ENCODE measurements at places on chromosomes 7 and 10. TPM values are rescaled to one million over a fixed set of nuclear protein-coding genes. Genes with fewer than 3 reads are reported as not detected.
A peak's percentile ranks its signal among the peaks of the same experiment; 100 is the strongest.

The SLC26A5 gene
- total RNA-seq, result 0.35 TPM

GRCh38 chr7:38881015-38881414 is 28.0 kb downstream of the VPS41 start:
- no peak overlapping the region for H3K4me3 ChIP-seq
- no peak overlapping the region for H3K27ac ChIP-seq
- H3K27me3 ChIP-seq, result no peaks in the 10 kb centered on the region

DNA sequence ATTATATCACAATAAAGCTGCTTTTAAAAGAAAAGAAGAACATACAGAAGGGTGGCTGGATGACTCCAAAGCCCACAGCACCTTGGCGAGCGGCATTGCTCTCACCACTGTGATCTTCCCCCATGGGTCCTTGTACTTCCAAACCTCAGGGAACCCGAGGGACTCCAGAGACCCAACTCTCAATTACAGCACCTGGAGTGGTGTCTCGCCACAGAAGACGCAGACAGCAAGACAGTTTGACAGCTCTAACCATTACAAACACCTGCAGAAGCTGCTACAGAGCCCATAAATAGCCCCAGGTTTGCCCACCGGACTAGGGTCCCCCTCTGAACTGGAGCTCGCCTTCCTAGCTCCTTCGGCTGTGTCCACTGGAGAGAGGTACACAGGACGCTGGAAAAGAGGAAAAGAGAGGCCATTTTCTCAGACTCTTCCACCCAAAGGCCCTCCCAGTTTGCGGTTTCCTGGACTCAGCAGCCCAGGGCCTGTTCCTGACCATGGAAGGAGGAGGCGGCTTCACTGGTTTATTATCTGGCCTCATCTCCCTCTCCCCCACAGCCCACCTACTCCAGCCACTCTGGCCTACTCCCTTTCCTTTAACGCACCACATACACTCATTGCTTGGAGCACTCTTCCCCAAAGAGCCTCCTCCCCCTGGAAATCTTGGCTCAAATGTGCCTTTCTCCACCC is 1.9 kb downstream of the PIK3AP1 start:
- H3K27me3 ChIP-seq, result no peaks in the 10 kb centered on the region
- H3K4me3 ChIP-seq, result no peak overlapping the region
- H3K4me1 ChIP-seq, result no peaks in the 10 kb centered on the region
- no peaks in the 10 kb centered on the region for H3K36me3 ChIP-seq

DNA sequence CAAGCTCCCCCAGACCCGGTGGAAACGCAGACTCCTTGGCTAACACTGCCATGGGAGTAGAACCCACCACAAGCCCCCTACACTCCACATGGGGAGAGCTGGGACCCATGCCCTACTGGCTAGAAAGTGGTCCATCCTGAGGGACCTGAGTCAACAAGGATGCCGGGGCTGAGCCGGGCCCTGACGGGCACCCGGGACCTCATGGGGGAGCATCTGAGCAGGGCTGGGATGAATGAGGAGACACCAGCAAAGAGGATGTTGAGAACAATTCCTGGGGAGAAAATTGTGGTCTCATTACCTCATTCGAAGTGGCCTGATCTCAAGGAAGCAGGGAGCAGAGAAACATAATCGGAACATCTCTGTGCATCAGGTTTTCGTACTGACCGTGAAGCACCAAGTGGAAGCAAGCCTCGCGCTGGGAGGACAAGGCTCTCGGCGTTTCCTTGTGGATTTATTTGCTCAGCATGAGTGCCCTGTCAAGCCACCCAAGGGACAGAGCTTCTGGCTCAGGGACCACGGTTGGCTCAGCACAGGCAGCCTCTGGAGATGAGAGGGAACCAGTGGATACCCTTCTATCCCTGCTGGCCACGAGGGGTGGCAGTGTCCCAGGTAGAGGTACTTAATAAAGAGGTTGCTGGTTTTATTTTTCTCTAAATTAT is 132.2 kb upstream of the FAM20C start:
- H3K27ac ChIP-seq, result no peak overlapping the region
- H3K36me3 ChIP-seq, result no peaks in the 10 kb centered on the region
- no peaks in the 10 kb centered on the region for H3K4me1 ChIP-seq

DNA sequence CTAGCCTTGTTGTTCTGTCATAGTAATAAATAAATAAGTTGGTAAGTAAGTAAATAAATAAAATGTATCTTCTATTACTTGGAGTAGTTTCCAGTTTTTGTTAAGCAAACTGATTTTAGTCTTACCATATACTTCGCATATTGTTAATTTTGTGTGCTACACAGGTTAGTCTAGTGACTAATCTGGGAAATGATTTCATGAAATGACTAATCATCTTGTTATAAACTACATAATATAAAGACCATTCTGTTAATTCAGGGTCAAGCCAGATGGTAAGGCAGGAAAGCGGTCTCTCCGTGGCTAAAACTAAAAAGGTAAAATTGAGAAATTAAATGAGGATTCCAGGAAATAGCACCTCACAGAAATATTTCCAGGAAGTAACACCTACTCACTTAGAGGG is 58.5 kb upstream of the FOXP2 start:
- H3K36me3 ChIP-seq, result no peaks in the 10 kb centered on the region
- no peaks in the 10 kb centered on the region for H3K4me1 ChIP-seq
- no peak for DNase-seq
- no peak overlapping the region for H3K4me3 ChIP-seq
- no peaks in the 10 kb centered on the region for H3K27me3 ChIP-seq

- H3K27me3 ChIP-seq, result no peaks in the 10 kb centered on the region
- H3K4me3 ChIP-seq, result no peak overlapping the region
- H3K4me1 ChIP-seq, result no peaks in the 10 kb centered on the region
- DNase-seq, result peak; percentile 52
- no peaks in the 10 kb centered on the region for H3K36me3 ChIP-seq
Observed at GRCh38 chr10:34641147-34641912, 173.8 kb downstream of the PARD3 start.

- no peaks in the 10 kb centered on the region for H3K36me3 ChIP-seq
- H3K27me3 ChIP-seq, result no peaks in the 10 kb centered on the region
- no peaks in the 10 kb centered on the region for H3K4me1 ChIP-seq
- no peak overlapping the region for H3K27ac ChIP-seq
- no peak for DNase-seq
- no peak overlapping the region for H3K4me3 ChIP-seq
Observed at GRCh38 chr10:108338146-108338545, 1173.6 kb upstream of the SORCS1 start.

The NME8 gene
- 1.9 TPM for total RNA-seq

DNA sequence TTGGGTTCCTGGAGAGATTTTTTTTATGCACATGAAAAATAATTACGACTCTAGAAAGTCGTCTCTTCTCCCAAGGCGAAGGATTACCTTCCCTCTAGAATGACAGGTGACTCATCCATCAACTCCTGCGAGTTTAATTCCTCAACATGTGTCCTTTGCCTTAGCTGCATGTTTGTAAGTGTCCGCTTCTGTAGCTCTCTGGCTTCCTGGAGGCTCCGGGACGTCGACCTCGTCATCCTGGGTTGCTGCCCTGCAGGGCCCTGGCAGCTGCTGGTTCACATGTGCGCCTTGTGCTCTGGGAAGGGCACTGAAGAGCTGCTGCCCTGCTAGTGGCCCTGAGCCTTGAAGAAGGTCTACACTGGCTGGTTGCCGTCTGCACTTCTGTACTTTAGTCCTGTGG is 210.2 kb downstream of the MLLT10 start:
- no peaks in the 10 kb centered on the region for H3K27me3 ChIP-seq
- DNase-seq, result no peak
- no peak overlapping the region for H3K4me3 ChIP-seq
- H3K36me3 ChIP-seq, result peaks cover 76% of the 10 kb centered on the region
- peaks cover 3% of the 10 kb centered on the region for H3K4me1 ChIP-seq
- no peak overlapping the region for H3K27ac ChIP-seq

The ADO gene
- total RNA-seq, result 30.1 TPM

- no peaks in the 10 kb centered on the region for H3K36me3 ChIP-seq
- no peak overlapping the region for H3K27ac ChIP-seq
- H3K4me1 ChIP-seq, result no peaks in the 10 kb centered on the region
Observed at GRCh38 chr10:97539523-97540200, 32.9 kb upstream of the ANKRD2 start.

DNA sequence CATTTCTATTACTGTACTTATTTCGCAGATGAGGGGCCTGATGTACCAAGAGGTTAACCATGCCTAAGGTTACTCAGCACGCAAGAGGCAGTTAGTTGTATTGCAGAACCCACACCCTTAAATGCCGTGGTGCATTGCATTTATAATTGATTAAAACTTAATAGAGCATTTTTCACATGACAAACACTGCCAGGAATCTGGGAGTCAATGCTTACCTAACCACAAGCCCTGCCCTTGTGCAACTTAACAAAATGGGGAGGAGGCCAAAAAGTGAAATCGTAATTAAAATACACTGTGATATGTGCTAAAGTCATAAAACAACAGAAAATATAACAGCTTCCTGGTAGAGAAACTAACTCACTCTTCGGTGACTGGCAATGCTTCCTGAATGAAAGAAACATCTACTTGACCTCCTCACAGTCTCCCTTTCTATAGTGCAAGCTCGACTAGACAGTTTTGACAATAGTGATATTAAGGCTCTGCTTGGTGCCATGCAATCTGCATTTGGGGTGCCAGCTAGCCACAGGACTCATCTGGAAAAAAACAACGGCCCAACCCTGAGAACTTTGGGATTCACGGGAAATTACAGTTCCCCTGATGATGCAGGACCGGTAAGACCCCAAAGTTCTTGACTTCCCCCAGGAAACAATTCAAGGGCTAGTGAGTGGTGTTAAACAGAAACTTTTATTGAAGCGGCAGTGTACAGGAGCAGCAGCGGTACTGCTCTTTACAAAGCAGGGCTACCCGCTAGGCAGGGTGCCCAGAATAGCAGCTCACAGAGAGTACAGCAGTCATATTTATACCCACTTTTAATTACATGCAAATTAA is 612.4 kb downstream of the TNS3 start:
- DNase-seq, result no peak
- H3K27me3 ChIP-seq, result no peaks in the 10 kb centered on the region
- H3K27ac ChIP-seq, result no peak overlapping the region

DNA sequence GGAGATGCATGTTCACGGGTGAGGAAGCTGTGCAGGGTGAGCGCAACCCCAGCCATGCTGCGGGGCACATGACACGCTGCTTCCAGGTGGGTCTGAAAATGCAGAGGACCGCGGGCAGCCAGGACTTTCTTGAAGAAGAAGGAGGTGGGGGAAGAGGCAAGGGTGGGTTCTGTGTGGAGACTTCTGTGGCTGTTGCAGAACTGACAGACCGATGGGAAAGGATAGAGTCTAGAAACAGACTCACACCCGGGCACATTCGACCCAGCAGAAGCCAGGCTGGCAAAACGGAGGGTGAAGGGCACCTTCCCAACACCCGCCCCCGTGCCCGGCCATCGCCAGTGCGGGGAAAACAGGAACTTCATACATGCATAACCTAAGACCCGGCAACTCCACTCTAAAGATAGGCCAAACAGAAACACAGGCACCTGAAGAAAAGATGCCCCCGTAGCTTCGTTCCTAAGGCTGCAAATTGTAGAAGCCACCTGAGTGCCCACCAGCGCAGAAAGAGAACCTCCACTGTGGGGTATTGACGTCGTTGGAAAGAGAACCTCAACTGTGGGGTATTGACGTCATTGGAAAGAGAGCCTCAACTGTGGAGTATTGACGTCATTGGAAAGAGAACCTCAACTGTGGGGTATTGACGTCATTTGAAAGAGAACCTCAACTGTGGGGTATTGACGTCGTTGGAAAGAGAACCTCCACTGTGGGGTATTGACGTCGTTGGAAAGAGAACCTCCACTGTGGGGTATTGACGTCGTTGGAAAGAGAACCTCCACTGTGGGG is 4.8 kb upstream of the KNDC1 start:
- no peak overlapping the region for H3K4me3 ChIP-seq
- DNase-seq, result peak; percentile 38
- no peaks in the 10 kb centered on the region for H3K27me3 ChIP-seq
- H3K4me1 ChIP-seq, result peaks cover 6% of the 10 kb centered on the region
- H3K27ac ChIP-seq, result no peak overlapping the region
- H3K36me3 ChIP-seq, result no peaks in the 10 kb centered on the region

- no peak overlapping the region for H3K27ac ChIP-seq
- DNase-seq, result no peak
- peaks cover 5% of the 10 kb centered on the region for H3K36me3 ChIP-seq
- H3K4me1 ChIP-seq, result no peaks in the 10 kb centered on the region
Observed at GRCh38 chr10:13775786-13776775, 189.3 kb downstream of the PRPF18 start.

- H3K27me3 ChIP-seq, result no peaks in the 10 kb centered on the region
- no peak for DNase-seq
- no peak overlapping the region for H3K27ac ChIP-seq
- H3K4me3 ChIP-seq, result no peak overlapping the region
- peaks cover 7% of the 10 kb centered on the region for H3K4me1 ChIP-seq
Observed at GRCh38 chr7:50718876-50719275, 63.8 kb downstream of the GRB10 start.

The PON1 gene
- 0.48 TPM for total RNA-seq

- H3K27me3 ChIP-seq, result no peaks in the 10 kb centered on the region
- DNase-seq, result no peak
- no peak overlapping the region for H3K27ac ChIP-seq
- H3K4me3 ChIP-seq, result no peak overlapping the region
- no peaks in the 10 kb centered on the region for H3K4me1 ChIP-seq
Observed at GRCh38 chr7:47600199-47601118, 18.5 kb upstream of the TNS3 start.

DNA sequence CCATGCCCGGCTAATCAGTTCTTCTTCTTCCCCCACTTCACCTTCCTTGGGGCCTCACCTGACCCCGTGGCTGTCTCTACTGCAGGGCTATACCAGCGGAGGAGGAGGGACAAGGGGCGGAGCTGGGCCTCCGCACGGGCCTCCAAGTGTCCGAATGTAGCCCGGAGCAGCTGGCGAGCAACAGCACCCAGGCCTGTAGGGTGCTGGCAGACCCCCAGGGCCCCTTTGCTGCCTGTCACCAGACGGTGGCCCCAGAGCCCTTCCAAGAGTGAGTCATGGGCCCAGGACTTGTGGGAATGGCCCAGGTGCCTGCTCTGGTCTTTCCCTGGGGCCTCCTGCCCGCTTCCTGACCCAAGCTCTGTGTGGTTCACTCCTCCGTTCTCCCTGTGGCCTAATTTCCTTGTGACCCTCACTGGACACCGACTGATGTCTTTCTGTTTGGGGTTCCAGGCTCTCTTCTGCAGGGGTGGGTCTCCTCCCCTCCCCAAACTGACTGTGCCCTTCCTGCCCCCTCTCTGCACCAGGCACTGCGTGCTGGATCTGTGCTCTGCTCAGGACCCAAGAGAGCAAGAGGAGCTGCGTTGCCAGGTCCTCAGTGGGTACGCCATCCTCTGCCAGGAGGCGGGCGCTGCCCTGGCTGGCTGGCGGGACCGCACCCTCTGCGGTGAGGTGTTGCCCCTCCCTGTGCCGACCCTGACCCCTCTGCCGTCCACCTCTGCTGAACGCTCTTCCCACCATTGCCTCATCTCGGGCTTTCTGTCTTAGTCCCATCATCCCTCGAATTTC is 35.2 kb downstream of the EPHB4 start:
- H3K36me3 ChIP-seq, result no peaks in the 10 kb centered on the region
- peak; percentile 63 for DNase-seq
- H3K27me3 ChIP-seq, result no peaks in the 10 kb centered on the region
- no peak overlapping the region for H3K27ac ChIP-seq
- no peak overlapping the region for H3K4me3 ChIP-seq

GRCh38 chr10:83921984-83922860 is 217.1 kb upstream of the GHITM start:
- no peaks in the 10 kb centered on the region for H3K27me3 ChIP-seq
- H3K4me1 ChIP-seq, result no peaks in the 10 kb centered on the region
- H3K4me3 ChIP-seq, result no peak overlapping the region
- no peak overlapping the region for H3K27ac ChIP-seq
- H3K36me3 ChIP-seq, result no peaks in the 10 kb centered on the region

Data from endodermal cell (in vitro differentiated cells).